Activated naive CD8-positive, alpha-beta T cell treated with anti-CD3 and anti-CD28 coated beads, Interleukin-2, amount 10 ng/mL, durations not matched to agents 7 days and 5 days (primary cell): ENCODE measurements at places on chromosomes 3 and 15. TPM values are rescaled to one million over a fixed set of nuclear protein-coding genes. Genes with fewer than 3 reads are reported as not detected.

Gene GABRG3
- total RNA-seq: not detected

DNA sequence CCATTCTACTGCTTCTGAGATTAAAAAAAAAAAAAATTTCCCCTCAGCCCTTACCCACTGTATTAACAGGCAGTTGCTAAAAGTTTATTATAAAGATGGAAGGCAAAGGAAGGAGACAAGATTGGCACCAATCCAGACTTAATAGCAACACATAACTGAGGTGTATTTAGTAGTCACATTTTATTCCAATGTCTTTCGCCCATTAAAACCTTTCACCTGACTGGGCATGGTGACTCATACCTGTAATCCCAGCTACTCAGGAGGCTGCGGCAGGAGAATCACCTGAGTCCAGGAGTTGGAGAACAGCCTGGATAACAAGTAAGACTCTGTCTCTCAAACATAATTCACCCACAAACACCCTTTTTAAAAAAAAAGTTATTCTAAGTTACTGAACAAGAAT is 4.4 kb downstream of the ACAP2 start:
- no peak overlapping the region for H3K4me3 ChIP-seq
- peaks cover 15% of the 10 kb centered on the region for H3K4me1 ChIP-seq
- H3K36me3 ChIP-seq: peaks cover 16% of the 10 kb centered on the region
- H3K27ac ChIP-seq: no peak overlapping the region
- H3K27me3 ChIP-seq: no peaks in the 10 kb centered on the region
- no peak for DNase-seq

Gene USP8
- total RNA-seq: 59.4 TPM

Gene TMCO5A
- total RNA-seq: not detected

GRCh38 chr3:72043204-72044133 is 258.5 kb upstream of the PROK2 start:
- H3K36me3 ChIP-seq: no peaks in the 10 kb centered on the region
- no peaks in the 10 kb centered on the region for H3K4me1 ChIP-seq
- no peak overlapping the region for H3K27ac ChIP-seq
- H3K27me3 ChIP-seq: peaks cover 2% of the 10 kb centered on the region
- DNase-seq: no peak
- no peak overlapping the region for H3K4me3 ChIP-seq

Gene PRR23B
- total RNA-seq: not detected

DNA sequence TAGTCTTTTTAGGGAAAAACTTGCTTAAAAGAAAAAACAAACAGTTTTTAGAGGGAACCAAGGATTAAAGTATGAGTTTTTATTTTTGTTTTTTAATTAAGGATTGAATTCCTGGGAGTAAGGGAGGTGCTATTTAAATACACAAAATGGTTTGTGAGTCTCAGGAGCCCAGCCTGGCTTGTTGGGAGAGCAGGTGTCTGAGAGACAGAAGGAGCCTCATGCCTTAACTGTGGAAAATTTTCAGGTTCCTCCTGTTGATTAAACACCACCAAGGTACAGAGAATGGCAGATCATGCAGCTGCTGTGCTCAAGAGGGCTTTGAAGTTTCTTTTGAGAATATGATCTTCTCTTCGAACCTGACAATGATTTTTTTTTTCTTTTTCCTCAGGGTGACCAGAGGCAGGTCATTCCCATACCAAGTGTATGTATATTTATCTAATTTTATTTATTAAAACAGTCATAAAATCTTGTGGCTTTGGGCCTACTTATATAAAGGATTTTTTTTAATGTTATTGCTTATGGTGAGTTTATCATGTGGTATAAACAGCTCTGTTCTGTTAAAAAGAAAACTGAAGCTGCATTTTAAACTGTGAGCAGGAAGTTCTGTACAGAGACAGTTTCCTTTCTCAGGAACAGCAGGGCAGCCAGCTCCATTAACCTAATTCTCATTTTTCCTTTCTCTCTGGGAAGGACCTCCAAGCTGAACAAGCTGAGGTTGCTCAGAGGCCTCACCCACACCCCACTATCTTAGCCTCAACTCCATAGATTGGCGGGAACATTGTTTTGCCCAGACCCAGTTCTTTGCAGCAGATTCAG is 33.7 kb upstream of the VILL start:
- no peaks in the 10 kb centered on the region for H3K36me3 ChIP-seq
- peak overlapping the region; percentile 93 for H3K27ac ChIP-seq
- no peak for DNase-seq
- H3K4me1 ChIP-seq: peaks cover 20% of the 10 kb centered on the region
- H3K27me3 ChIP-seq: no peaks in the 10 kb centered on the region
- peak overlapping the region; percentile 62 for H3K4me3 ChIP-seq

Gene OSTN
- total RNA-seq: not detected

- H3K4me1 ChIP-seq: no peaks in the 10 kb centered on the region
- H3K36me3 ChIP-seq: no peaks in the 10 kb centered on the region
- no peak for DNase-seq
- peaks cover 33% of the 10 kb centered on the region for H3K27me3 ChIP-seq
Observed at GRCh38 chr3:156140001-156140595, 19.7 kb downstream of the KCNAB1 start.

DNA sequence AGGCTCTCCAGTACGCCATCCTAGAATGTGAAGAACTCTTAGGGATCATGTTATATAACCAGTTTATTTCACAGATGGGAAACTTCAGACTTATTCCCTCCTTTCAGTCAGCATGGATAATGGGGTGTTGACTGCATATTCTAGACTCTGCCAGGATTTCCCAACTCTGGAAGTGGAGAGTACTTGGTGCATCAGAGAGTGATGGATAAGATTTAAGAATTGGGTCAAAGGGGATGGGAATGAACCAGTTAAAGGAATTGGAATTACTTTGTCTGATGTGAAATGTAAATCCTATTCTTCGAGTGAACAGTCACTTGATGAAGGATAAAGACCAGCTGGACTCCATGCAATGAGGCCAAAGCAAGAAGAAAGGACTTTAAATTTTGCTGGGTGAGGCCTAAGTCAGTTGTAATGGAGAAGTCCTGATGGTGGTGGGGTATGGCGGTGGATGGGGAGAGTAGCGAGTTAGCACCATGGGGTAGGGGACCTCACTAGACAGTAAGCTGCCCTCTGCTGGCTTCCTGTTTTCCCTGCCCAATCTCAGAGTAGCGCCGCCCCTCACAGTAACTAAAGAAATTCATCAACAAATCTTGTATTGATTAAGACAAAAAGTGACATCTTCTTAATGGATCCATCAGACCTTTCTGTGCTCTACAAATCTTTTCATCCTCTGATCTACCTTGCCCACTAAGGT is 7.3 kb upstream of the CACNA1D start:
- H3K4me1 ChIP-seq: peaks cover 2% of the 10 kb centered on the region
- peaks cover 33% of the 10 kb centered on the region for H3K27me3 ChIP-seq
- no peak overlapping the region for H3K27ac ChIP-seq

DNA sequence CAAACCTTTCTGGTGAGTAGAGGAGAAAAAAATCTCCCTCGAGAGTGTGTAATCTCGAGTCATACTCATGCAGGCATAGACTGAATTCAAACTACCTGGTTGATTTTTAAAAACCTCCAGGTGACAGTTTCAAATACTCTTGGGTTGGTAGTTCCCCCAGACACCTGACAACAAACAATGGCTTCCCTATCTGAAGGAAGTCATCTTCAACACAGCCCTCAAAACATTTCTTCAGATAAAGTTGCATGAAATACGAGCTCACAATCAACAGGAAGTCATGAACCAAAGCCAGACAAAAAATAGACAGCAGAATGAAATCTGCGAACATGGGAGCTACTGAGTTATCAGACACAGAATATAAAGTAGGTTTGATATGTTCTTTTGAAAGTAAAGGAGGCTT is 112.8 kb downstream of the ST8SIA2 start:
- H3K27me3 ChIP-seq: peaks cover 32% of the 10 kb centered on the region
- H3K4me3 ChIP-seq: no peak overlapping the region
- H3K27ac ChIP-seq: no peak overlapping the region
- no peak for DNase-seq
- peaks cover 3% of the 10 kb centered on the region for H3K4me1 ChIP-seq

Gene GOLGA8H
- 0.54 TPM for total RNA-seq

GRCh38 chr15:42285034-42285433 is 11.8 kb upstream of the TMEM87A start:
- no peak for DNase-seq
- no peak overlapping the region for H3K4me3 ChIP-seq

DNA sequence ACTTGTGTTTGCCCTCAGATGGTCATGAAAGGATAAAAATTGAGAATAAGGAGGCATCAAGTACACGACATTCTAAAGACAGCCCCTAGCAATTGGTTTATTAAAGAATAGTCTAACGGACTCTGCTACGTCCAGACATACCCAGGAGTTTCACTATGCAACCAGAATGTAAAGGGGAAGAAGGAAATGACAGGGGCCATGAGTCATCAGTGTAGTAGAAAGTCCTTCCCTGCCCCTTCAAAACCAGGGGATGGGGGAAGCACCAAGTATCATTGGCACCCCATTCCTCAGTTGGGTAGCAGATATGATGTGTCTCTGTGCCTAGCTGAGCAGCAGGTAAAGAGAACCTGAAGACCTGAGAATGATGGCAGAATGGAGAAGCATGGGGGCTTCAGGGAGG is 367.4 kb downstream of the IL20RB start:
- DNase-seq: no peak
- no peaks in the 10 kb centered on the region for H3K4me1 ChIP-seq
- H3K4me3 ChIP-seq: no peak overlapping the region
- H3K27ac ChIP-seq: no peak overlapping the region

DNA sequence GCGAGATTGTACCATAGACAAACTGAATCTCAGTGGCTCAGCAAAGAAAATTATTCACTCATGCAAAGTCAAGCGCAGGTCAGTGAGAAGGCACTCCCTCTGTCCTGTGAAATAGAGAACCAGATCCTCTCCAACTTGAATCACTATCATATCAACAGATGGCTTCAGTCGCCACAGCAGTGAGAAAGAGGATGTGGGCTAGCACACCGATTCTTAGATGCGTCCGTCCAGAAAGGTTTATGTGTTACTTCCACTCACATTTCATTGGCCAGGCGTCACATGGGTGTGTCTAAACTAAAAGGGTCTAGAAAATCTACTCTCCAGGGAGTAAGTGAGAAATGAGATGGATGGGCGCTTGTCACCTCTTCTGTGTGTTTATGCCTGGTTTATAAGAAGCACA is 141.6 kb upstream of the KBTBD8 start:
- no peak for DNase-seq
- no peaks in the 10 kb centered on the region for H3K4me1 ChIP-seq
- H3K4me3 ChIP-seq: no peak overlapping the region
- H3K27me3 ChIP-seq: peaks cover 6% of the 10 kb centered on the region
- H3K36me3 ChIP-seq: no peaks in the 10 kb centered on the region

Gene AGBL1
- total RNA-seq: not detected

DNA sequence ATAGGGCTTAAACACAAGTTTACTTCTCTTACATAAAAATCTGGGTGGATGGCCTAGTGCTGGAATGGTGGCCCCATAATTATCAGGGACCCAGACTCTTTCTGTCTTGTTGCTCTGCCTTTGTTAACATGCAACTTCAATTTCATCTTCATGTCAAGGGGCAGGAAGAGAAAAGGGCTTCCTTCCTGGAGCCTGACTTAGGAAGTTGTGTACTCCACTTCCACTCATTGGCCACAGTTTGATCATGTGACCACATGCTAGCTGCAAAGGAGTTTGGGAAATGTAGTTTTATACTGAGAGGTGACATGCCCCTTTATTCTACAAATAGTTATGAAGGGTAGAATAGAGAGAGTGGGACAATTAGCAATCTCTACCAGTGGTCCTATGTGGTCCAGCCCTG is 39.3 kb downstream of the RHCG start:
- no peak overlapping the region for H3K27ac ChIP-seq
- H3K4me3 ChIP-seq: no peak overlapping the region
- H3K27me3 ChIP-seq: peaks cover 16% of the 10 kb centered on the region
- peaks cover 2% of the 10 kb centered on the region for H3K4me1 ChIP-seq
- DNase-seq: no peak

GRCh38 chr3:41417574-41417973 is 218.3 kb downstream of the CTNNB1 start:
- H3K27me3 ChIP-seq: no peaks in the 10 kb centered on the region
- H3K4me1 ChIP-seq: peaks cover 9% of the 10 kb centered on the region
- H3K27ac ChIP-seq: no peak overlapping the region
- DNase-seq: no peak
- H3K4me3 ChIP-seq: no peak overlapping the region
- no peaks in the 10 kb centered on the region for H3K36me3 ChIP-seq

- H3K27me3 ChIP-seq: no peaks in the 10 kb centered on the region
- no peak overlapping the region for H3K4me3 ChIP-seq
- peaks cover 24% of the 10 kb centered on the region for H3K36me3 ChIP-seq
- DNase-seq: no peak
Observed at GRCh38 chr15:64969401-64969800, 20.3 kb downstream of the SPG21 start.

Gene RAB43
- 72.6 TPM for total RNA-seq

Gene LRRN1
- total RNA-seq: 1.2 TPM

Gene NECTIN3
- total RNA-seq: 10.6 TPM

DNA sequence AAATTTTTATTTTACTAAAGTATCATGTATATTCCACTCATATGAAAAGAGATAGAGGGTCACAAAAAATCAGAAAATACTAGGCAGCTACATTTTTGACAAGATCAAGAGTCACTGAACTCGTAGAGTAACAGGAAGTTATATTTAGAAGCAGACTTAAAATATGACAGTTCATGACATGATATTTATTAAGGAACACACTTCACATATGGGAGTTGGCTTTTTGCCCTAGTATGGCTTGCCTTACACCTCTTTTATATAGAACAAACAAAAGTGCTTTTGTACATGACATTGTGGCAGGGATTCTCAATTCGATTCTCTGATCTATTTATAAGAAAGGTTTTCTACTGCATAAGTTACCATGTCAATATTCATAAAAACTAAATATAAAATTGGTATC is 80.1 kb upstream of the GBE1 start:
- no peak overlapping the region for H3K4me3 ChIP-seq
- H3K27ac ChIP-seq: no peak overlapping the region
- no peaks in the 10 kb centered on the region for H3K4me1 ChIP-seq
- no peaks in the 10 kb centered on the region for H3K36me3 ChIP-seq
- peaks cover 7% of the 10 kb centered on the region for H3K27me3 ChIP-seq

Gene RTP3
- total RNA-seq: not detected

GRCh38 chr15:85473455-85473854 is 93.1 kb downstream of the AKAP13 start:
- peaks cover 9% of the 10 kb centered on the region for H3K36me3 ChIP-seq
- DNase-seq: no peak
- peaks cover 44% of the 10 kb centered on the region for H3K4me1 ChIP-seq
- no peak overlapping the region for H3K27ac ChIP-seq
- H3K27me3 ChIP-seq: no peaks in the 10 kb centered on the region

DNA sequence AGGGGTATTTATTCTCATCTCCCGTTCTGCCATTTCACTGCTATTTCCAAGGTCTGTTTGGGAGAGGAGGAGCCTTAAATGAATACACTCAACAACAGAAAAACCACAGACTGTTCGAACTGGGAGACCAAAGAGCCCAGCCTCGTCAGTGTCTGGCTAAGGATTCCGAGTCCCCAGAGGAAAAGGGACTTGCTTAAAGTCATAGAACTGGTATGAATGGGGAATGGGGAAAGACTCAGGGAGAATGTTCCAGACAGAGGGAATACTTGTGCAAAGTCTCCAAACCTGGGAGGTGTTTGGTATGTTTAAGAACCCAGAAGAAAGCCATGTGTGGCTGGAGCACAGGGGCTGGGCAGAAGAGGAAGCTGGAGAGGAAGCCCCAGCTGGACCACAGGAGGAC is 46.9 kb downstream of the FAM43A start:
- H3K27ac ChIP-seq: no peak overlapping the region
- peaks cover 33% of the 10 kb centered on the region for H3K27me3 ChIP-seq
- DNase-seq: no peak

Gene ROPN1
- total RNA-seq: not detected
